Lower lobe of right lung (tissue), 2 donors: ENCODE measurements at places on chromosomes 2 and 18.

DNA sequence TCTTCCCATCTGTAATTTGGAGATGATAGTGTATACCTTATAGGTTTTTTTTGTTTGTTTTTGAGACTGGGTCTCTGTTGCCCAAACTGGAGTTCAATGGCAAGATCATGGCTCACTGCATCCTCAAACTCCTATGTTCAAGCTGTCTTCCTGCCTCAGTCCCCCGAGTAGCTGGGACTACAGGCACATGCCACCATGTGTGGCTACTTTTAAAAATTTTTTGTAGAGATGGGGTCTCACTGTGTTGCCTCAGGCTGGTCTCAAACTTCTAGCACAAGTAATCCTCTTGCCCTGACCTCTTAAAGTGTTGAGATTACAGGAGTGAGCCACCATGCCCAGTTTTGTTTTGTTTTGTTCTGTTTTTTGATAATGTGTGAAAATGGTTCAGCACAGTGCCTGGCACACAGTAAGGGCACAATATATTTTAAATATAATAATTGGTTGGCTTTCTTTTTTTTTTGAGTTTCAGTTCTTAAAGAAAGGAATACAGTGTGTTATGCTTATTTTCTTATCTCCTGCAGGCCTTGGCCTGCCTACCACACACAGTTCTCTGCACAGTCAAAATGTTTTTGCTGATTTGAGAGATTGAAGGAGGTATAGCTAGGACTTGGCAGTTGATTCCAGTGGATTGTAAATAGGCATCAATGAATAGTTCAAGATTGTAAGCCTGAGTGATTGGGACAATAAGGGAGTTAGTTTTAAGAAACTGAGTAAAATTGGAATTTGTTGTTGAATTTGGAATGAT lies 6.1 kb downstream of the ACTR3 start:
- DNase-seq, result no peak
- H3K27ac ChIP-seq, result no peak overlapping the region
- peaks cover 96% of the 10 kb centered on the region for H3K4me1 ChIP-seq
- no peaks in the 10 kb centered on the region for H3K36me3 ChIP-seq

DNA sequence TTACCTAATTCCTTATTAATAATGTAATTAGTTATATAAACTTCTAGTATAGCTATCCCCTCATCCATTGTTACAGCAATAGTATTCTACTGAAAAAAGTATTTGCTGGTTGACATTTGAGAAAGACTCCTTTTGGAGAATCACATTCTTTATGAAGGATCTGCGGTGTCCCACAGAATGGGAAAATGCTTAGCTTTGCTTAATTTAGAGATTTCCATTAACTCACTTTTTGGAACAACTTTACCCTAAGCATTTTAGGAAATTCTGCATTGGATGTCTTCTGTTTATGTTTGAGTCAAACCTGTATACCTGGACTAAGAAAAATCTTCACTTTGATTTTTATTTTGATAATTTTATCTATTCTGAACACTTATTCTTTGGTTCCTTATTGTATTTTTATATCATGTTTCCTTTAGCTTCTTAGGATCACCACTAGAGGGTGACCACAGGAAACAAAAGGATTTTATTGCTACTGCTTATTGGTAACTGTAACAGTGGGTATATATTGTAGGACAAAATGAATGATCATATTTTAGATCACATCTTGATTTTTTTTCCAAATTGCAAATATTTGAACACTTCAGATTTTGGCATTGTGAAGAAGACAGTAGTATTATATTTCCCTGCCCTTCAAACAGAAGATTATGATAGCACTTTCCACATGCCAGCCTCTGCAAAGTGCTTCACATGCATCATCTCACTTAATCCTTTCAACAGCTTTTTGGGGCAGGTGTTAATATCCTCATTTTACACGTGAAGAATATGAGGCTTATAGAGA lies 79.6 kb downstream of the MIB1 start:
- no peak overlapping the region for H3K27ac ChIP-seq
- DNase-seq, result no peak
- no peaks in the 10 kb centered on the region for H3K4me1 ChIP-seq
- no peak overlapping the region for H3K4me3 ChIP-seq
- no peaks in the 10 kb centered on the region for H3K27me3 ChIP-seq

DNA sequence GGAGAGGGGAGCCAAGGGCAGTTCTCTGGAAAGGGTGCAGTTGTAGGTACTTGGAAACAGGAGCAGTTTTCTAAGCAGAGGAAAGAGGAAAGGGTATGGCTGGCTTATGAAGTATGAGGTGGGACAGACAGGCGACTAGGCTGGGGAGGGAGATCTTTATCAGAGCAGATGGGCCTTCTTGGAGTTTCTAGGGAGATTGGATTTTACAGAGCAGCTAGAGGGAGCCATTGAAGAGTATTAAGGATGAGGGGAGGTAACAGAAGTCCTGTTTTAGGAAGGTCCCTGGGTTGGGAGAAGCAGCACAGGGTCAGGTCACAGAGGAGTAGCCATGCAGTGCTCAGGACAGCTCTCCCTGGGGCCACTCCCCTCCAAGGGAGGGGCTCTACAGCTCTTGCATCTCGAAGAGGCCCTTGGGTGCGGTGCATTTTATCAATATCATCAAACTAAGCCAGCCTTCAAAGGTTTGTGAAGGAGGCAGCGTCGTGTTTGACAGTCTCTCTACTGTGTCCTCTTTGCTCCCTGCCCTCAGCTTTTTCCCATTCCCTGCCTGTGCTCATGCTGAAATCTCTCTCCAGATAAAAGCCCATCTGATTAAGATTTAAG lies 154.3 kb downstream of the SETBP1 start:
- H3K27ac ChIP-seq, result no peak overlapping the region
- peaks cover 28% of the 10 kb centered on the region for H3K4me1 ChIP-seq
- DNase-seq, result no peak
- no peak overlapping the region for H3K4me3 ChIP-seq

DNA sequence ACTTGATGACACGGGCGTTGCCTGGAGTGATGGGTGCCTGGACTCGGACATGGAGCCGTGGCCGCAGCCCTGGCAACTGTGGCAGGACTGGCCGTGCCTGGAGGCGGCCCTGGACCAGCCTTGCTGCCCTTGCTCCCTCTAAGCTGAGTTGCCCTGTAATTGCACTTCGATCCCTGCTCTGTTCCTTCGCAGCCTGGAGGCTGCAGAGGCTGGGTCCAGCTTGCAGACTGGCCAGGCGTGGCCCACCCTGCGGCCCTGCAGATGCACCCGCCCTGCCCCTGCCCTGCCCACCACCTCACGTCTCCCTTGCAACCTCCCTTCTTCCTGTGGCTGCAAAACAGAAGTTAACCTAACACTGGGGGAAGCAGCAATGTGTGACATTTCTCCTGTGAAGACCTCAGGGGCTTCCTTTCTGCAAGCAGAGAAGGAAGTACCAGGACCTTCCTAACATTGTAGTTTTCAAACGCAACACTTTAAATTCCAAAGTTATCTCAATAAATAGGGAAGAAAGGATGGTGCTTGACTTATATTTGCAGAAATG lies 174.6 kb upstream of the TPO start:
- H3K27ac ChIP-seq, result no peak overlapping the region
- H3K27me3 ChIP-seq, result no peaks in the 10 kb centered on the region
- no peak for DNase-seq
- no peak overlapping the region for H3K4me3 ChIP-seq

DNA sequence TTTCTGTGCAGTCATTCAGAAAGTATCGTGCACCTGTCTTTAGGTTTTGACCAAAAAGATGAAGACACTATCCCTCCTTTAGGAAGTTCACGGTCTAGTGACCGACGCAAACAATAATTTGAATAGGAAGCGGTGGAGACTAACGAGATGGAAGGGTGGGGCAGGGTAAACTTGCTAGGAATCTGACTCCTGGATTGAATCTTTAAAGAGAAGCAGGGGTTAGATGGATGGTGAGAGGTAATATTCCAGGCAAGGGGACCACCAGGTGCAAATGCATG lies 651 bp upstream of the TXNL1 start:
- peaks cover 39% of the 10 kb centered on the region for H3K4me1 ChIP-seq
- H3K27me3 ChIP-seq, result no peaks in the 10 kb centered on the region
- H3K36me3 ChIP-seq, result no peaks in the 10 kb centered on the region
- DNase-seq, result no peak
- H3K27ac ChIP-seq, result peak overlapping the region; percentile 95

- H3K4me1 ChIP-seq, result no peaks in the 10 kb centered on the region
- no peak overlapping the region for H3K27ac ChIP-seq
- DNase-seq, result no peak
Observed at GRCh38 chr2:236075802-236076201, 92.4 kb downstream of the GBX2 start.

GRCh38 chr2:23092831-23093230 lies 292.1 kb upstream of the KLHL29 start:
- H3K27ac ChIP-seq, result no peak overlapping the region
- no peaks in the 10 kb centered on the region for H3K27me3 ChIP-seq
- H3K4me1 ChIP-seq, result no peaks in the 10 kb centered on the region

DNA sequence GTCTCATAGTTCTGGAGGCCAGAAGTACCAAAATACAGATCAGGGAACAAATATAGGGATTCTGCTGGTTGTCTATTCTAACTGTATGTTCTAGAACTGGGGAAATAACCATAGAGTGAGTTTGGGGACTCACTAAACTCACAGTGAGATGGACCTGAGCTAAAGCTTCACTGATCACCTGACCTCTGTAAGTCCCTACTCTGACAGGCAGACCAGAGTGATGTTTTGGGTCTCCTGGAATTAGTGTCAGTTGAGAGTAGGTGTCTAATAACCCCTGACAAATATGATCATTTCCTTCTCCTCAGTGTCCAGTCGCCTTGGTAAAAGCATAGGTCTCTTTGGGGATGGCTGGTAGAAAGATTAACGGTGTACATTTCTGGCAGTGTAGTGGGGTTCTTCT lies 14.2 kb downstream of the PIKFYVE start:
- no peak overlapping the region for H3K4me3 ChIP-seq
- no peak overlapping the region for H3K27ac ChIP-seq
- H3K27me3 ChIP-seq, result no peaks in the 10 kb centered on the region
- DNase-seq, result no peak

DNA sequence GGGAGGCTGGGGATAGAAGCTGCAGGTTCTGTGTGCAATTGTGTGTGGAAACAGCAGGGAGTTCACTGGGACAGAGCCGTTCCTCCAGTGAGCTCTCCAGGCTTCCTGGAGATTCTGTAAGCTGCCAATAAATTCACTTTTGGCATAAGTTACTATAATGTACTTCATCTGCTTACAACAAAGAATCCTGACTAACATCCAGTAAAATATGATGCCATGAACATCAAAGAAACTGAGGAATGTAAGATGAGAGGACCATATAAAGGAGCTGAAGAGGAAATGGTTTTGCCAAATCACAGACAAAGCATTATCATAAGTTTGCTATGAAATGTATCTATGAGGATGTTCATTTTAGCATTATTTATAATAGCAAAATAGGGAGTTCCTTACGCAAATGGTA lies 175.3 kb downstream of the KCNE4 start:
- H3K27ac ChIP-seq, result no peak overlapping the region
- H3K4me1 ChIP-seq, result no peaks in the 10 kb centered on the region
- no peak overlapping the region for H3K4me3 ChIP-seq

DNA sequence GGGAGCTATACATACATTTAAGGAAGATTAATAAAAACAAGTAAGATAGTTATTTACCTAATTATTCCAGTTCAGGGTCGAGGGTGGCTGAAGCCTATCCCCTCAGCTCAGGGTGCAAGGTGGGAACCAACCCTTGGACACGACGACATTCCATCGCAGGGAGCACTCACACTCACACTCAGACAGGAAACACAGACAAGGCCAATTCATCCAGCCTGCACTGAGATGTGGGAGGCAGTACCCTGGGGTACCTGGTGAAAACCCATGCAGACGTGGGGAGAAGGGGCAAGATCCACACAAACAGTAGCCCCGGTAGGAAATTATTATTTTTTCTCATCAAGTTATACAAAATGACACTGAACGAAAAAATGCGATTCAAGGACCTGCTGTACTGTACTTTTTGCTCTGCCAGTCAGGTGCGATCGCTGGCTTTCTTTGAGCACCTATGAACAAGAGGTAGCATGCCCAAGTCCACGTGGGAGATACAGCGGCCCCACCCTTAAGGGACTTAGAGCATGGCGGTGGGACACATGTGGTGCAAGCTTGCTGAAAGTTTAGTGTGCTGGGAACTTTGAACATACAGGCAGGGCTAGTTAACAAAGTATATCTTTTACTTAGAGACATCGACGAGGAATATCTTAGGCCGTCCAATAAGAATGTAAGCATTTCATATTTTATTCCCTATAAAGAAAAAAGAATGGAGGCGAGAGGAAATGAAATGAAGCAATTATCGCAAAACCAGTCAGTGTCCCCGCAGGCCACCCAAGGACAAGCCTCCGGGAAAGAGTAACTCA lies 624 bp downstream of the METTL8 start:
- H3K27ac ChIP-seq, result peak overlapping the region; percentile 98
- H3K4me3 ChIP-seq, result peak overlapping the region; percentile 88
- peaks cover 10% of the 10 kb centered on the region for H3K36me3 ChIP-seq
- DNase-seq, result peak; percentile 55

- no peak overlapping the region for H3K27ac ChIP-seq
- H3K4me3 ChIP-seq, result no peak overlapping the region
Observed at GRCh38 chr18:10201659-10202058, 252.8 kb upstream of the APCDD1 start.

GRCh38 chr18:75406491-75407445 lies 20.7 kb downstream of the SMIM21 start:
- H3K36me3 ChIP-seq, result no peaks in the 10 kb centered on the region
- H3K27ac ChIP-seq, result no peak overlapping the region
- no peaks in the 10 kb centered on the region for H3K4me1 ChIP-seq
- H3K4me3 ChIP-seq, result no peak overlapping the region
- DNase-seq, result no peak

- no peak for DNase-seq
- no peaks in the 10 kb centered on the region for H3K4me1 ChIP-seq
- no peaks in the 10 kb centered on the region for H3K27me3 ChIP-seq
- H3K4me3 ChIP-seq, result no peak overlapping the region
- H3K36me3 ChIP-seq, result no peaks in the 10 kb centered on the region
Observed at GRCh38 chr2:98158305-98158704, 71.3 kb downstream of the VWA3B start.

DNA sequence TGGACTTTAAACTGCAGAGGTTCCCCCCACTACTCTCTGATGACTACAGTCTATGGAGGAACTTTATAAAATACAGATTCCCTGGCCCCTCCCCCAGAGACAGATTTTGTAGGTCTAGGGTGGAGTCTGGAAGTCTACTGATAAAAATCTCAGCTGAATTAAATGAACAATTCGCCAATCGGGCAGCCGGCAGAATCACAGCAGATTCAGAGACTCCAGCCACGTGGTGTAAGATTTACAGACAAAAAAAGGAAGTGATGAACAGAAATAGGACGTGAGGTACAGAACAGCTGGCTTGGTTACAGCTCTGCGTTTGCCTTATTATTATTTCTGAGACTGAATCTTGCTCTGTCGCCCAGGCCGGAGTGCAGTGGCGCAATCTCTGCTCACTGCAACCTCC lies 21.4 kb upstream of the MTA3 start:
- H3K27ac ChIP-seq, result no peak overlapping the region
- H3K4me3 ChIP-seq, result no peak overlapping the region
- no peaks in the 10 kb centered on the region for H3K4me1 ChIP-seq
- DNase-seq, result no peak
- H3K27me3 ChIP-seq, result no peaks in the 10 kb centered on the region
